IPS DF 6.9 (cell line): ENCODE measurements at places on chromosomes 1 and 21.

DNA sequence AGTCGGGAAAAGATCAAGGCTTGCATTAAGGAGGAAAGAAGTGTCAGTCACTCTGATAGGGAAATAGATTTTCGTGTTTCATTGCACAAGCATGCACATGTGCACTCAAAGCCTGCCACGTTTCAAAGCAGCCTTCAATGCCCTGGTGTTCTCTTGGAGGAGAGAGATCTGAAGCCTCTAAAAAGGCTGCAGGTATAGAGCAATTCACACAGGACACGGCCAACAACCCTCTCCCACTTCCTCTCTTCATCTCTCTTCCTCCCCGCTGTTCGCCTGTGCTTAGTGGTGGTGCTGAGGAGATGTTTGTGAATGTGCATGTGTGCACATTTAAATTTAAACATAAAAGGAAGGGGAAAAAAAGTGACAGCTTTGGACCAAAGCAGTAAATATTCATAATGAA is 117.7 kb downstream of the NUF2 start:
- DNase-seq, result no peak

DNA sequence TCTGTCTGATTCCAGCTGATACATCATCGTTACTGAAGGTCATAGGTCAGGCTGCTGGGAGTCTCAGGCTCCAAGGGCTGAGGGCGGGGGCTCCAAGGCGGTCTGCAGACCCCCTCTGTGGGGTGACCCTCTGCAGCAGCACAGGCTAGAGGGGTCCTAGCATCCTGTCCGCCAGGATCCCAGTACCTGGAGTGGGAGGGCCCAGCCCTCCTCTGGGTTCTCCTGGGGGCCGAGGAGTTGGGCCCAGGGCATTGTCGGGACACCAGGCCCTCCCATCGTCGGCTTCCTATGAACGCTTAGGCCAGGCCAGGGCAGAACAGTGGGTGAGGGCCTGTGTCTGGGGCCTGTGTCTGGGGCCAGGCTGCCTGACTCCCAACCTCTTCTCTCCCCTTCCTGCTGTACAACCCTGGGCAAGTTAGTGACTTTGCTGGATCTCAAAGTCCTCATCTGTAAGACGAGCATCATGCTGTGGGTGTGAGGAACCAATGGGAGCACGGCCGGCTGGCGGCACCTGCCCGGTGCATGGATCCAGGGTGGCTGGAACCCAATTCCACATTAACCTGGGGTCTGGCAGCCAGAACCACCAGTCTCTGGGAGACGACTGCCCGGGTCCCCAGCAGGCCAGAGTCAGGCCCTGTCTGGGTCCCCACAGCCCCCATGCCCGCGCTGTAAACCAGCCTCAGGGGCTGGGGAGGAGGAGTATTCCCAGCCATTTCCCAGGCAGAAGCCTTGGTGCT is 56.2 kb upstream of the COL18A1 start:
- DNase-seq, result no peak

DNA sequence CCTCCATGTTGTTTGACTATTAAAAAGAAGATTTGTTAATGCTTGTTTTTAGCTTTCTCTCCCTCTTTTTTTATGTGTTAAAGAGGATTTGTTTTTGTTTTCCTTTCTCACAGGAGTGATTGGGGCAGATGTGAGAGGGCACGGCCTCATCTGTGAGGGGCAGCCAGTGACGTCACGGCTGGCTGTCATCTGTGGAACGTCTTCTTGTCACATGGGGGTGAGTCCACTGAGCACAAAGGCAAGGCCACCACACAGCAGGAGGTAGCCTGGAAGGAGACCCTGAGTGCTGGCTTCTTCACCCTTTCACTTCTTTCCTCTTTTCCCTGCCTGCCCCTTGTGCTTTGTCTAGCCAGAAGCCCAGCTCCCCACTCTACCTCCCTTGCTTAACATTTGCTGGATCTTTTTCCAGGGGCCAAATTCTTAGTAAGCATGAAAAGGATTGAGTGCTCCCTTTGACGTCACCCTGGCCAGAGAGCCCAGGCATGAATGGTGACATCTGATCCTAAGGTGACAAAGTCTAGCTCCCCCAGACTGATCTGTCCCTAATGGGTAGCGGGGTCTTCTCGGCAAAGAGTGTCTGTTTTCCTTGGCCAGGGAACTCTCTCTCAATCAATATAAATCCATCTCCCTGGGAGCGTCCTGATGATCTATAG is 257.2 kb downstream of the FGGY start:
- no peak for DNase-seq

- no peak for DNase-seq
Observed at GRCh38 chr1:167650269-167651160, 20.5 kb downstream of the RCSD1 start.

DNA sequence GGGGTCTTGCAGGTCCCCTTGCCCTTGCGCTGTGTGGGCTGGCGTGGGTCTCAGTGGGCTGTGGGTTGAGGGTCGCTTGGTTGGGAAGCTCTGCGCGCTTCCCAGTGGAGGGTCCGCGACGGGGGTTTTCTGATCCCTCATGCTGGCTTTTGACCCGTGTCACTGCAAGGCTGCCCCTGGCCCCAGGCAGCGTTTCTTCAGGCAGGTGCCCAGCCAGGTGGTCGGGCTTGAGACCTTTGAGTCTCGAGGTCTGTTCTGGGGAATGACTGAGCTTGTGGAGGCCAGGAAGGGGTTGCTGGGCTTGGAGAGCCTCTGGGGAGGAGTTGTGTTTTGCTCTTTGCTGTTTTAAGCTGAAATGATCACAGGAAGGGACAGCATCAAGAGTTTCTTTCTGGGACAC is 5.3 kb downstream of the SKI start:
- no peak for DNase-seq

DNA sequence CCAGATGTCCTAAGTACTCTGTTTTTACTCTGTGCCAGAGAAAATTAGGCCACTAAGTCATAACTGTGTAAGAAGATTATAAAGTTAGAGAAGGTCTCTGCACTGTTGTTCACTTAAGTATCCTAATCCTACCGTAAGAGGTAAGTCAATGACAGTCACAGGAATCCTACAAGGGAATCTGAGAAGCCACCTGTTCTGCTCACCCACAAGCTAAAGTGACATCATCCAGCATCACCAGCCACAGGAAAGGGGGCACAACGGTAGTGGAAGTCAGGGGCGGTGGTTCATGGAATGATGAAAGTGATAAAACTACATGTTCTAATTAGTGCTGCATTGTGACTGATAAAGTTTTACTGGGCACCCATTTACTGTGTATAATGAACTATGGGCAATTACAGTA is 92.7 kb downstream of the PLD5 start:
- no peak for DNase-seq

- DNase-seq, result no peak
Observed at GRCh38 chr1:48190881-48191280, 31.6 kb upstream of the SLC5A9 start.

GRCh38 chr1:206985162-206985749 is 15.0 kb upstream of the FCAMR start:
- DNase-seq, result no peak

DNA sequence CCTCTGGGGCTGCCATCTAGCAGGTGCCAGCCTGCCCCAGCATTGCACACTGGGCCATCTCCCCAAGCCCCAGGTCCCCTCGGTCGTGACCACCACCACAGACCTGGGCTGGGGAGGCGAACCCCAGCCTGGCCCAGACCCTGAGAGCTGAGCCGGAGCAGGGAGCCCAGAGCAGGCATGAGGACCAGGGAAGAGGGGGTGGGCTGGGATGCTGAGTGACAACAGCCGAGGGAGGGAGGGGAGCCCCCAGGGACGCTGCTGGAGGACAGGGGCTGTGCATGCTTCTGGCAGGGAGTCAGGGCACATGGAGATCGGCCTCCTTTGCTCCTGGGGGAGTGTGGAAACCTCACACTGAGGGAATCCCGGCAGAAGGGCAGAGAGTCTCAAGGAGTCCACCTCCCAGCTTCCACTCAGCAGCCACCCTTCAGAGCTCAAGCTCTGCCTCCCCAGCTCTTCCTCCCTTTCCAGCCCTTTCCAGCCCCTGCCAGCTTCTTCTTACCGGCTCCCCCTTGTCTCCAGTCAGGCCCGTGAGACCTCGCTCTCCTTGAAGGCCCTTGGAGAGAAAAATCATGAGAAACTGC is 23.7 kb upstream of the PEF1 start:
- no peak for DNase-seq

DNA sequence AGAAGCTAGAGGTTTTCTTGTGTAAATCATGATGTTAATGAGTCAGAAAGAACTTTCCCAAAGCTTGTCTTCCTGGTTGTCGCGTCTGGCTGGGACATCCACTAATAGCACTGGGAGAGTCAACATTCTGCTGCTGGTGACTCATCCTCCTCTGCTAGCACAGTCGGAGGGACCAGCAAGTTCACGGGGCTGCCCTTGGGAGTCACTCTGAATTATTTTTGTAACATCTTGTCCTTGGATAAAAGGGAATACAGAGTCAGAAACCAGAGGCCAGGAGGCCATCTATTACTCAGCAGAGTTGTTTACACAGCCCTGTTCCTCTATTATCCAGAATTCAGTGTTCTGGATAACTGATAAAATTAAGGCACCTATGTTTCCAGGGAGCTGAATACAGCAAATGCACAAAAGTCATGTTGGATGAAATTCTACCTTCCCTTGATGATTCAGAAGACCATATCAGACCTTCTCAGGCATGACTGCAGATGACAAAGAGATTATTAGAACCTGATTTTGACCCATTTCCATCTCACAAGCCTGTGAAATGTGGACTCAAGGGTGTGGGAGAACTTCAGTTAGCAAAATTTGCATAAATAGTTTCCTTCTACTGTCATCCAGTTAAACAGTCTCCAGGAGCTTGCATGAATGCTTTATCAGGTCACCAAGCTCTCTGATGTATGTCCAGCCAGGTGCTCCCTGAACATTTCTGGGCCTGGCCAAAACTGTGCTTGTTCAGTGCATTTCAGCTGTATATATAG is 68.1 kb downstream of the JAK1 start:
- DNase-seq, result no peak

DNA sequence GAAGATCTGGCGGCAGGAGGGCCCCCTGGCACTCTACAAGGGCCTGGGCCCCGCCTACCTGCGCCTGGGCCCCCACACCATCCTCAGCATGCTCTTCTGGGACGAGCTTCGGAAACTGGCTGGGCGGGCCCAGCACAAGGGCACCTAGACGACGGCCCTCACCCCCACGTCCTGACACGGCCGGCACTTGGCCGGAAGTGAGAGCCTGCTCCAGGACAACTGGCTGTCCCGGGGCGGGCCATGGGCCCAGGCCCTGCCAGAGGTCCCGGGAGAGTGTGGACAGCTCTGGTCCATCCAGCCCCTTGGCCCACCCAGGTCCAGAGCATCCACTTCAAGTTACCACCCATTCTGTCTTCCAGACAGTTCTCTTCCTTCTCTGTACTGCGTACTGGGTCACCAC is 3.0 kb upstream of the TMEM82 start:
- no peak for DNase-seq

DNA sequence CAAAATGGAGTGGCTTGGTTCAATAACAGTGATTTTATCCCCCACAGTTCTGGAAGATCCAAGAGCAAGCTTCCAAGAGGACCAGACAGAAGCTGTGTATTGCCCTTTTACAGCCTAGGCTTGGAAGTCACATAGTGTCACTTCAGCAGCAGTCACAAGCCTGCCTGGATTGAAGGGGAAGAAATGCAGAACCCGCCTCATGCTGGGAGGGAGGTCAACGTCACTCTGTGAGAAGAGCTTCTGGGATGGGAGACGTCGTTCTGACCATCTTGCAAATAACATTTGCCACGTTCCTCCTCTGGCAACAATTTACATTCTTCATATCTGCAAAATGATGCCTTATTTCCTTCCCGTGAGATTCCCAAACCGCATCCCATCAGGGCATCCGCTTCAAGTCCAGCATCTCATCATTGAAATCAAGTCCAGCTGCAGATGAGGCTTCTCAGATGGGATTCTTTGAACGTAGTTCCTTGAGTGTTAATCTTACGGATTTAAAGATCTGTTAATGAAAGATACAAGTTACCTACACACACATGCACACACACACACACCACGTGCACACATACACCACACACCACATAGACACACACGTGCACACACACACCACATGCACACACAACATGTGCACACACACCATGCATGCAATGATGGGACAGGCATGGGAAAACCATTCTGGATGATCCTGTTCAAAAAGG is 23.9 kb upstream of the KIF1B start:
- no peak for DNase-seq

- no peak for DNase-seq
Observed at GRCh38 chr1:52601991-52602855, at the start of gene GPX7. GPX7 (plus strand) TSS chr1:52602371; CDS start chr1:52602410, 39 bp downstream.

DNA sequence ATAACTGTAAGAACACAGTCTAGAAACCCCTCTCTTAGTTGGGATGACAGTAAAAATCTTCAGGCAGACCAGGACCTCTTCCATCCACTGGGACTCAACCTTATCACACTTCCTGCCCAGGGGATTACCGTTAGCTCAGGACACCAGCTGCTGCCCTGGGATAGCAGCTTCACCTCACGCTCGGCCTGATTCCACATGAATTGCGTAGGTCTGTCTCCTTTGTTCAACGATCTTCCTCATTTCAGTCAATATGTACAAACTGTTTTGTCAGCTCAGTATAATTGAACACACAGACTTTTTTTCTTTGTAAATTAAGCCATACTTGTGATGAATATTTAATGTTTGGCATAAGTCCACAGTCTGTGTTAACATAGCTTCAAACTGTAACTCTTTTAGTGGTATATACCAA is 290.4 kb downstream of the GRIK1 start:
- DNase-seq, result no peak

DNA sequence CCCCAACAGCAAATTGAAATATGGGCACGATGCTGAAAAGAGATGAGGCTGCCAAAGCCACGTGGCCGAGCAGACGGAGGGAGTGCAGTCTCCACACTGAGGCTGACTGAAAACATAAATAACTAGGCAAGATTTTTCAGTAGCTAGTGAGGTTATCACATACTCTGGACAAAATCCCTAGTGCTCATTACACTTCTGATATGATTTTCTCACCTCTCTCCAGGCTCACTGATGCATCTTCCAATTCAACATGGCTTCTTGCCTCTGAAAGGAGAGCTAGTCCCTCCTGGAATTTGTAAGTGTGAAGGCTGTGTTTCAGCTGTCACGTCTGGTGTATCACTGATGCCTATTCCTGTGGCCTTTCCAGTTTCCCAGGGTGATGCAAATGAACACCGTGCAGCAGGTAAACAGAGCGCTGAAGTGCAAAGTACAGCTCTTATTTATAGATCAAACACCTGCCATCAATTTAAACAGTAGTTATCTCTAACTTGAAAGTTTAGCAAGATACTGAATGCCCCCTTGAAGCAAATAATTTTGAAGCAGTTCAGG is 656.1 kb downstream of the KIF26B start:
- DNase-seq, result no peak

DNA sequence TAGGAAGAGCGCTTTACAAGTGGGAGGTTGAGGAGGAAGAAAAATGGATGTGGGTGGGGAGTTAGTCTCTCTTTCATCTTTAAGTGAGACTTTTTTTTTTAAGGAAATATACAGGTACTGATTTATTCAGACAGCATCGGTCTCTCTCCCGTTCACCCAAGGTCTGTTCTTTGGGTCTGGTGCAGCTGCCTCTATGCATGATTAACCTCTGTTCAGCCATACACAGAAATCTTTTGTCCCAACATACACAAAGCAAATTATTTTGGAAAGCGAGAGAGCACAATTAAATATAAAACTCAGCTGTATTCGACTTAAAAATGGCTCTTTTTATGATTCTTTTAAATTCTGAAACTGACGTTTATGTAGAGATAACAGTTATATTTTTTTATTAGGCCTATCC is 11.0 kb downstream of the PROX1 start:
- no peak for DNase-seq

- no peak for DNase-seq
Observed at GRCh38 chr1:78035121-78035520, 10.6 kb upstream of the GIPC2 start.
